ENCODE measurements at places on chromosomes 6 and 20.

DNA sequence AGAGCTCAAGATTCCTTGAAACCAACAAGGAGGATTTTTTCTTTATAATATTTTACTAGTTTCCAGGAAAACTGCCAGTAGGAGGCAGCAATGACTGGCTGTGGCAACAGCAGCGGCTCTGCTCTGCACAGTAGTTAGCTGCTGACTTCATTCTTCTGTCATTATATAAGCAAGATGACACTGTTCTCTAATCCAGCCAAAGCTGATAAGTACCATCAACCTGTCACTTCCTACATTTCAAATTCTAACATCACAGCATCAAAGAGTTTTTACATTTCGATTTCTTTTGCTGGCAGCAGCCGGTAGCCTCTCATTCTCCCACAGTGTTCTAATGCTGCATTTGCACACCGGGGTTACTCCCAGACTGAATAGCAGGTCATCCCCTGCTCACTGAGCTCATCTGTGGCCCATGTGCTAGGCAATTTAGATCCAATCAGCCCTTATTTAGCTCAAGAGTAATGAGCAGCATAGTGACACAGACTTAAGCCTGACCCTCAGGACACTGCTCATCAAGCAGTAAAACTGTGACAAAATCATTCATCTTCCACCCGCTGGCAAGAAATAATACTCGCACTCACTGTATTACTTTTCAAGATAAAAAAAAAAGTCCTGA lies 67.8 kb downstream of the MMS22L start:
- no peak for DNase-seq

- DNase-seq = peak; percentile 51
Observed at GRCh38 chr6:14075095-14075503, 42.5 kb upstream of the CD83 start.

GRCh38 chr6:64054861-64055260 lies 419.3 kb downstream of the PHF3 start:
- DNase-seq = no peak

- DNase-seq = peak; percentile 4
Observed at GRCh38 chr6:98590997-98591396, 243.4 kb upstream of the POU3F2 start.

DNA sequence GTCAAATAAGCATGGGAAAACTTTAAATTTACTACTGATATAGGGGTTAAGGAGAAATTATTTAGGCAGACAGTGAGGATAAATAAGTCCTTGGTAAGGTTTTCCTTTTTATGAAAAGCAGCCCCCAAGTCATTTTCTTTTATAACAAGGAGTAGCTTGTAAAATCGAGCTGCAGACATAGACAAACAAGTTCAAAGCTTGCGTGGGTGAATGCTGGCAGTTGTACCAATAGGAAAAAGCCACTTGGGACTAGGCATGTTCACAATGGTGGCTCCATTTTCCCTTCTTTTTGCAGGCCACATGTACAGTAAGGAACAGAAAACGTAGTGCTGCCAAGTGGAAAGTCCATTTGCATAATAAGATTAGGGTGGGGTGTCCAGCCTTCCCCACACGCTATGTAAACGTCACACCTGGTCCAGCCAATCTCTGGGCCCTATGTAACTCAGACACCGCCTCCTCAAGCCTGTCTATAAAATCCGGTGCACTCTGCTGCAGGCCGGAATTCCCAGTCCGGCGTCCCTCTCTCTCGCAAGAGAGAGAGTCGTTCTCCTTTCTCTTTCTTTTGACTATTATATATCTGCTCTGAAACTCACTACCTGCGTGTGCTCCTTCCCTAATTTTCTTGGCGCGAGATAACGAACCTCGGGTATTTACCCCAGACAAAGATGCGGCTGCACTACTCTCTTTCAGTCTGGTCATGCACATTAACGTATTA lies 217.1 kb upstream of the MAN1A1 start:
- no peak for DNase-seq

GRCh38 chr6:135438907-135439535 lies 58.5 kb downstream of the AHI1 start:
- no peak for DNase-seq

DNA sequence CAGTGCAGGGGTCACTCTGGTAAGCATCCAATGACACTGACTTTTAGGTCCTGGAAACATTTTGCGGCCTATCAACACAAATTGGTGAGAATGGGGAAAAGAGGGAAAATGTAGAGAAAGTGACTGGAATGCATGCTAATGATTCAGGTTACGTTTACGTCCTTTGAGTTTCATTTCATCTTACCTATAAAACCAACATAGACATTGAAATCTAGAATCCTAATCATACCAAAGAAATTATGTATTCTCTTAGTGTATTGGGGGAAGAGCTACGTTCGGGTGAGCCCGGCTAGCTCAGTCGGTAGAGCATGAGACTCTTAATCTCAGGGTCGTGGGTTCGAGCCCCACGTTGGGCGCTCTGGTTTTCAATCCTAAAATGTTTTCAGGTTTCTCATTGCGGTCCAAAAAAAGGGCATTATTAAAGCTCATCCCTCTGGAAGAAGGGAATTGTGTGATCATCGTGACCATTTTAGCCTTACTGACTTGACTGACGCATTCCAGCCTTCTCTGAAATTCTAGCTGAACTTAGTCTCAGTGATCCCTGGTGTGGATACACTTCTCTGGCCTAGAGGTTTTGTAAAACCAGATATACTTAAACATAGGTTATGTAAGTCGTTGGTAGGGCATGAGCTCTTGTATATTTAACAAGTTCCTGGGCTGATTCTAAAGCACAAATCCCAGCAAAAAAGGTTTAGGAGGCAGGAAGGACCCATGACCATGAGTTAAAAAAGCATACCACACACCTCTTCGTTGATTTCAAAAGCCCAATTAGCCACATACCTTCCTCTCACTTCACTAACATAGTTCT lies 18.3 kb downstream of the HMGN4 start:
- no peak for DNase-seq

DNA sequence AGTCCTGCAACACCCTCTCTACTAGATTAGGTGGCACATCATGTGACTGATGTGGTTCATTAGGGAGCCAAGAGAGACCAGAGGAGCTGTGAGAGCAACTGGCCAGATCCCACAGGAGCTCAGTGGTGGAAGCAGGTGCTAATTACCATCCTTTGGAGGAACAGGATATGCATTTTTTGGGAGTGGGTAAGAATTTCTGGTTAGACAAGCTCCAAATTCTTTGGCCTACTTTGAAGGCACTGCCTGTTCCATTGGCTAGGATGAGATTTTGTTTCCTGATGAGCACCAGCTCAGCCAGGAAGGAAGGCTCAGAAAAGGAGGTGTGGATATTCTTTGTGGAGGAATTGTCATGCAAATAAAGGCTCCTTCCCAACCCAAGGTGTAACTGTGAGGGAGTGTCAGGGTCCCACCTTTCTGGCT lies 130.3 kb upstream of the BMP2 start:
- no peak for DNase-seq

- peak; percentile 53 for DNase-seq
Observed at GRCh38 chr6:15843764-15844163, 180.9 kb upstream of the DTNBP1 start.

DNA sequence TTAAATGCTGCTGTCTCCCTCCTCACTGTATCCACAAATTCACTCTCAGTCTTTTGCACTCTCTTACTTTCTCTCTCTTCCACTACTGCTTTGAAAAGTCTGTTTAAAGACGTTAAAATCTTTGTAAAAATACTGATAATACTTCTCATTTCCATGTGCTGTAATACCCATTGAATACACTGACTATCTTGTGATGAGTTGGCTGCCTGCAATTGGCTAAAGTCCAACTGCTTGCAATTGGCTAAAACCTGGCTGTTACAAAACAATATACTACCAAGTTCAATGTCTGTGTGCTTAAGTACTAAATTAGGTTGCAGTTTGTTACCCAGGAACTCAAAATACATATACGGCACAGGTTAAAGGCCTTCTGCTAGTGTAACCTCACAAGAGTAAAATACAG lies 264.8 kb downstream of the THBS2 start:
- DNase-seq = no peak

DNA sequence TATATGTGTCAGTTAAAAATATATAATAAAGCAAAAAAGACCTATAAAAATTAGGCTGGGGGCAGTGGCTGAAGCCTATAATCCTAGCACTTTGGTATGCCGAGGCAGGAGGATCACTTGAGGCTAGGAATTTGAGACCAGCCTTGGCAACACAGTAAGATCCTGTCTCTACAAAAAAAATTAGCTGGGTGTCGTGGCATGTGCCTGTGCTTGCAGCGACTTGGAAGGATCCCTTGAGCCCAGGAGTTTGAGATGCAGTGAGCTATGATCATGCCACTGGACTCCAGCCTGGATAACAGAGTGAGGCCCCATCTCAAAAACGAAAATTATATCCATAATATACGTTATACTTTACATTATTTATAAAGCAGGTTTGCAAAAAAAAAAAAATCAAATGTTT lies 20.7 kb downstream of the TRDN start:
- DNase-seq = no peak

- DNase-seq = no peak
Observed at GRCh38 chr6:85132091-85132490, 317.8 kb upstream of the NT5E start.

- DNase-seq = peak; percentile 92
Observed at GRCh38 chr20:20743511-20744169, 31.2 kb upstream of the RALGAPA2 start.

- no peak for DNase-seq
Observed at GRCh38 chr6:126010040-126010439, 23.7 kb downstream of the TRMT11 start.

- no peak for DNase-seq
Observed at GRCh38 chr6:48236375-48236774, 125.4 kb upstream of the PTCHD4 start.

DNA sequence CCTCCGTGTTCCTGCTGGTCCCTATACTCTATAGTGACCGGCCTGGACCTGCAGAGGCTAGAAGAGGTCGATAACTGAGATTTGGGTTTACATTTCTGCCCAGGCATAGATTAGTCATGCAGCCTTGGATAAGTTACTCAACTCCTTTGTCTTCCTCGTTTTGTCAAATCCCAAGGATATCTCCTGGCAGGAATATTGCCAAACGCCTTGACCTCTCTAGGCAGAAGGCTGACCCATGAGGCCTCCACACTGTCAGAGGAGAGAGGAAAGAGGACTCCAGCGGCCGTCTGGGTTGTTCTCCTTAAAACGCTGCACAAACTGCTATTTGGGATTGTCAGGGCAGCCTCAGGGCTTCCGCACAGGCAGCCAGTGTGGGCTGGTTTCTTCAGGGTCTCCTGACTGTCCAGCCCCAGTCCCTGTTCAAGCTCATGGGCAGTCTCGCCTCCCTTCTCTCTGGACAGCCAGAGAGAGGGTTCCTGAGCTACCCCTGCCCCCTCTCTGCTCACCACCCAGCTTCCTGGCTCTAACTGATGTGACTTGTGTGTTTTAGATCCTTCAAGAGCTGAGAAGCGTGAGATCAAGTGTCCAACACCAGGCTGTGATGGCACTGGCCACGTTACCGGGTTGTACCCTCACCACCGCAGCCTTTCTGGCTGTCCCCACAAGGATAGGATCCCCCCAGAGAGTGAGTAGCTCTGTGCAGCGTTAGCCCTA lies 44.7 kb upstream of the PCMTD2 start:
- no peak for DNase-seq

DNA sequence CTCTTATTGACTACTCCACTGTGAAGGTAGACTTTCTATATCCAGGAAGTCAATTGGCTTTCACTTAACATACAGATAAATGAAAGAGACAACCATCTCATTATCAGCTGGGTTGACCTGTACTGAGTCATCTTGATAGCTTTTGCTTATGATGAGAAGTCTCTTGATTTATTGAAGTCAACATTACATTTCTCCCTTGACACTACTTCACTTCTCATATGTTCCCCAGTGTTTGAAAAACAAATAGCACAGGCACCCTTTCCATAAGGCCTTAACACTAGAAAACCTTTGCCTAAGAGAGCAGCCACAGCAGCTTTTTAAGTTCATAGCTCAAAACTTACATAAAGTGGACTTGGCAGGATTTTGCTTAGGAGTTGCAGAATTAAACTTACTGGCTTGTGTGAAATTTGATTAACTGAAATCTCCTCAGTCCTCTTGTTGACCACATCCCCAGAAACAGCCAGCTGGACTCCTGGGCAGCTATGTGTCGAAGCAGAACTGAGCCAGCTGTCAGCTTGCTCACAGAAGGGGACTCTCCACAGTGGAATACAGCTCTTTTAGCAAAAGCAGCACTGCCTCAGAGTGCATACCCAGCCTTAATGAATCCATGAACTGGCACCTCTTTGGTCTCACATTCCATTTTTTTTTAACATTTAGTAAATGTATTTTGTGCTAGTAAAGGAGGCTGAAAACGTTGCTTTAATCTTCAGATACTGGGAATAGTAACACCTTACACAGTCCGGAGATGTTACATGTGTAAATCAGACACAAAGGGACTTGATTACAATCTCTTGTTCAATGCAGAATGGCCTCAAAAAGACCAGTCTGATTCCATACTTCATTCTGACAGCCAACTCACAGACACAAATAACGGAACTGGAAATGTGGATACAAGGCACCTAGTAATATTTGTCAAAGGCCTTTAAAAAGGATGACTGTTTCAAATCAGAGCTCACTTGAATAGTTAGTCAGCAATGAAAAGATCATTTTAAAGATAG lies 1532.7 kb downstream of the HACE1 start:
- no peak for DNase-seq

DNA sequence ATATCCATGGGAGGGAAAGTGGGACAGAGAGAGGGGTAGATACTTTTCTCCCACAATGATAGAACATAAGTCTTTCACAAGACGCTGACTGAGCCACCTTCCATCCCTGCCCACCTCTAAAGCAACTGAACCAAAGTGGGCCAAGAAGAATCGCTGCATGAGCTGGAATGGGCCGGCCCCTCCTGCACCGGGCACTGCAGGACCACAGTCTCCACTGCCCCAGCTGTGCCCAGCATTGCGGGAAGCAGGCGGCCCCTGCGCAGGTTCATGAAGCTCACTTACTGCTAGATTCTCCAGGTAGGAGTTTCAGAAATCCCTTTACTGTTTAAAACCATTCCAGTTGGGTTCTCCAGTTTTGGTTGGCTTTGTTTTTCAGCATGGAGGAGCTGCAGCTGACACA lies 32.0 kb upstream of the CST7 start:
- DNase-seq = no peak

DNA sequence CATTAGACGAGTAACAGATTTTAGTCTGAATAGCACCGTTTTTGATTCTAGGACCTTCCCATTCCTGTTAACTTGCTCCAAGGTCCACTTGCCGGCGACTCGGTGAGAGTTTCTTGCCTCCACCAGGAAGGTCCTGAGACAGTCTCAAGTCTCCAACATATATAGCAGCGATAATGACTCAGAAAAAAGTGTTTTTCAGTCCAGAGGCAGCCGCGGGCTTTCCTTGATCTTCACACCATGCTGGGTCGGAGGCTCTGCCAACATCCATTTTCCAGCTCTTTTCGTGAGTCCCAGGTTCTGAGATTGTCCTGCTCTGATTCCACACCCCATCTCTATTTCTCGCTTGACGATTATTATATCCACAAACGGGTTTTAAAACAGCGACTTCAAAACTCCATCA lies 170.5 kb downstream of the GPX5 start:
- DNase-seq = no peak
